Calu3 (cell line): ENCODE measurements at places on chromosomes 5 and 9.

GRCh38 chr5:43336159-43336558 lies 22.9 kb upstream of the HMGCS1 start:
- H3K4me1 ChIP-seq: peaks cover 22% of the 10 kb centered on the region
- peaks cover 16% of the 10 kb centered on the region for H3K36me3 ChIP-seq
- DNase-seq: peak; percentile 26
- H3K27me3 ChIP-seq: no peaks in the 10 kb centered on the region
- H3K27ac ChIP-seq: peak overlapping the region; percentile 81

GRCh38 chr9:137670391-137671195 lies 51.8 kb downstream of the EHMT1 start:
- H3K27me3 ChIP-seq: no peaks in the 10 kb centered on the region
- peak overlapping the region; percentile 32 for H3K27ac ChIP-seq
- peak; percentile 61 for DNase-seq
- peaks cover 22% of the 10 kb centered on the region for H3K36me3 ChIP-seq
- peak overlapping the region; percentile 59 for H3K4me3 ChIP-seq

DNA sequence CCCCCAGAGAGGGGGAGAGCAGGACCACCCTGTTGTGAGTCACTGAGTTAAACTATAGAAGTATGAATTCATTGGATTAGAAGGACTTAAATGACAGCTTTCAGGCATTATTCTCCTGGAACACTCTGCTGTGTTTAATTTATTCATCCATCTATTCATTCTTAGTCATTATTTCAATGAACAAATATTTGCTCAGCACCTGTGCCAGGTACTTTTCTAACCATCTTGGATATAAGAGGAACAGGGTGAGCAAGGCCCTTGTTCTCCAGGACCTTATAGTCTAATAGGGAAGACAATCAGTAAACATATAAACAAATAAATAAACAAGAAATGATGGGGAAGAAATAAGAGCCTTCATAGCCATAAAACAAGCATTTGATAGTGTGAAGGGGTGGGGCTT lies 483.9 kb upstream of the BRINP1 start:
- H3K27me3 ChIP-seq: no peaks in the 10 kb centered on the region
- DNase-seq: no peak
- H3K27ac ChIP-seq: no peak overlapping the region

DNA sequence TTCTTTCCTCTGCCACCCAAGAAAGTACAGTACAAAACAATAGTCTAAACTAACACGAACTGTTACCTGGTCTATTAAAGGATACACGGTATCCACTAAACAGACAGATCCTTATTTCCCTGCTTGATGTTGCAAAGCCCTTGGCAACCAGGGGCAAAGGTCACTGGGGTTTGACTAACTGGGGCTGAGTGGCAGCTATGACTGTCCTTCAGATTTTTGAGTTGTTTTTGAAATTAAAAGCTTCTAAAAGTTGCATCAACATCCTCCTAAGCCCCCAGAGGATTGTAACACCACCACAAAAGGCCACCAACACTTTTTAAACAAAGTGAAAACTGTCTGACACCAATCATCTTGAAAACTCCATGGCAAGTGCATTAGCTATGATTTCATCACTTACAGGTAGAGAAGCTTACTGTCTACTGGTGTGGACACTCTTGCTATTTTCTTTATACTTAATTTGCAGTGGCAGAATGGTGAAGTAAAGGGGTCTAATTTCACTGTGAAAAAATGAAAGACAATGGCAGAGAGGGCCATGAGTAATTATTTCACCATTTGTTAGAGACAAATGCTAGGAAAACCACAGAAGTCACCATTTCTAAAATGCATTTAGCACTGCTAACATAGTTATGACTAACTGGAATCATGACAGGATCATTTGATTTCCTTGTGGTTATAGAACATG lies 292.4 kb downstream of the EFNA5 start:
- no peak overlapping the region for H3K4me3 ChIP-seq
- peak overlapping the region; percentile 27 for H3K27ac ChIP-seq
- H3K36me3 ChIP-seq: peaks cover 48% of the 10 kb centered on the region
- no peaks in the 10 kb centered on the region for H3K27me3 ChIP-seq
- peaks cover 8% of the 10 kb centered on the region for H3K4me1 ChIP-seq

- H3K4me3 ChIP-seq: no peak overlapping the region
- no peaks in the 10 kb centered on the region for H3K36me3 ChIP-seq
- no peaks in the 10 kb centered on the region for H3K4me1 ChIP-seq
- H3K27me3 ChIP-seq: peaks cover 12% of the 10 kb centered on the region
- no peak for DNase-seq
- no peak overlapping the region for H3K27ac ChIP-seq
Measured at GRCh38 chr5:36646507-36647023, 40.2 kb downstream of the SLC1A3 start.

- no peaks in the 10 kb centered on the region for H3K27me3 ChIP-seq
- no peak overlapping the region for H3K27ac ChIP-seq
- DNase-seq: no peak
- no peaks in the 10 kb centered on the region for H3K36me3 ChIP-seq
- peaks cover 29% of the 10 kb centered on the region for H3K4me1 ChIP-seq
Measured at GRCh38 chr9:114119242-114120191, 20.4 kb upstream of the KIF12 start.

- no peak overlapping the region for H3K4me3 ChIP-seq
- H3K36me3 ChIP-seq: no peaks in the 10 kb centered on the region
- no peak for DNase-seq
Measured at GRCh38 chr9:86046930-86047341, 52.4 kb downstream of the GOLM1 start.

DNA sequence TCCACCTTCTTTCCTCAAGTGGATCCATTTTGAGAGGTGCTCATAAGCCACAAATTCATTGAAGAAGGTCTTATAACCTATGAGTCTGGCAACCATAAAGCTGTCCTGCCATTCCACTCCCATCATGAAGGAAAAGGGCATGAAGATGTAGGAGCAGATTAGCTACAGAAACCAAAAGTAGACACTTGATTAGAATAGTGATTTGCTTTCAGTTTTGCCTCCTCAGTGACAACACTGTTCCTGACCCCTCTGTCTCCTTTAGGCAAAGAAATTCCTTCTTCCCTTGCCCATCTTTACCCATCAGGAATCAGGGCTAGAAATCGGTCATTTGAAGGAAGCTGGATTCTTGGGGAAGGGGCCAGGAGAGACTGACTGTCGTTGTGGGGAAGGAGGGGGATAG lies 55.2 kb downstream of the SLC28A3 start:
- H3K27ac ChIP-seq: no peak overlapping the region
- no peak for DNase-seq
- no peaks in the 10 kb centered on the region for H3K4me1 ChIP-seq
- no peaks in the 10 kb centered on the region for H3K27me3 ChIP-seq
- H3K36me3 ChIP-seq: peaks cover 6% of the 10 kb centered on the region
- no peak overlapping the region for H3K4me3 ChIP-seq

- H3K4me3 ChIP-seq: no peak overlapping the region
- H3K4me1 ChIP-seq: no peaks in the 10 kb centered on the region
Measured at GRCh38 chr9:110599468-110599867, 19.9 kb upstream of the SVEP1 start.

GRCh38 chr5:122779451-122779850 lies 4.6 kb downstream of the SNX2 start:
- peaks cover 29% of the 10 kb centered on the region for H3K4me1 ChIP-seq
- H3K27me3 ChIP-seq: no peaks in the 10 kb centered on the region
- peaks cover 19% of the 10 kb centered on the region for H3K36me3 ChIP-seq
- peak overlapping the region; percentile 39 for H3K27ac ChIP-seq
- H3K4me3 ChIP-seq: no peak overlapping the region
